ENCODE measurements at places on chromosomes 16 and 17. TPM values are rescaled to one million over a fixed set of nuclear protein-coding genes. Genes with fewer than 3 reads are reported as not detected.

MEOX1 gene
- 2.3 TPM for total RNA-seq

MYO15B gene
- total RNA-seq: 183 TPM

ZNF23 gene
- total RNA-seq: 4.4 TPM

CA10 gene
- total RNA-seq: 0.26 TPM

DNA sequence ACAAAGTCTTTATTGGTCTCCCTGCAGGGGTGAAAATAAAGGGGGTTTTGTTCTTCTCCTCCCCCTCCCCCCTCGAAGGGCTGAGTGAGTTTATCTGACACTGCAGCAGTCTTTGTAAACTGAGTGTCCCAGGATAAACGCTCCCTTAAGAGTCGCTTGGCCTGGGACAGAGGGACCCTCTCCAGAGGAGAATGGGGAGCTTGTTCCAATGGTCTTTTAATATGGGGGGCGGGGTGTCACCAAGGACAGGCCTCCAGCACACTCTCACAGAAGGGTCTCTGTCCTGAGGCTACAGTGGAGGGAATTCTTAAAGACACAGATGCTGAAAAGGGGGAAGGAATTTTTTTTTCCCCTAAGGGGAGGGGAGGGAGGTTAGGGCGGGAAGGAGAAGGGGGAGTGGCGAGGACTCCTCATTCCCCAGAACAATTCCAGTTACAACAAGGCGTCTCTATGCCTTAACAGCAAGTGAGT, 455.5 kb downstream of the SOX9 start:
- no peaks in the 10 kb centered on the region for H3K36me3 ChIP-seq
- peaks cover 48% of the 10 kb centered on the region for H3K4me1 ChIP-seq
- H3K27me3 ChIP-seq: no peaks in the 10 kb centered on the region
- no peak overlapping the region for H3K27ac ChIP-seq
- no peak for DNase-seq
- no peak overlapping the region for H3K4me3 ChIP-seq

DNA sequence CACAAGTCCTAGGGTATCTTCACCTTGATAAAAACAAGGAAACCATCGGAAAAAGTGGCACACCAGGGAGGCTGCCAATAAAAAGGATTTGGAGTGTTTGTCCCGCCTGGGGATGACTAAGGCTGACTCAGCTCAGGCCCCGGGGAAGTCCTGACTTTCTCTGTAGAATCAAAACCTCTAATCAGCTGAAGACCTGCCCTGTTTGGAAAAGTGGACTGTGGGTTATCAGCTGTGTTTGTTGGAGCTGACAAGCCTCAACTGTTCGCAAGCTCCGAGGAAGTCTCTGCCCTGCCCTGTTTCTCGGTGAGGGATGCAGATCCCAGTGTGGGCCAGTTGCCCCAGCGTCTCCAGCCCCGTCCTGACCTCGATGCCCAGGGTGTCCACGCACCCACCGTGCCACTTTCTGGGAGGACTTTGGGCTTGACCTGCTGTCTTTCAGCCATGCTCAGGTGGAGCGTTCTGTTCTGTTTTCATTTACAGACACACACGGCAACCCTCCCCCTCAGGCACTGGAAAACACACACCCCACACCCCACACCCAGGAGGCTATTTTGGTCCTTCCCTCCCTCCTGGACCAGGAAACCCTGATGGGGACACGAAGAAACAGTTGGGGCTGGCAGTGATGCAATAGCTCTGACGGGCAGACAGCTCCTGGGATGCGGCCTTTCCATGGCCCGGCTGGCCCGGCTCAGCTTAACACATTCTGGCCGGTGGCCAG, 27.6 kb upstream of the PITPNA start:
- peak overlapping the region; percentile 59 for H3K27ac ChIP-seq
- no peaks in the 10 kb centered on the region for H3K36me3 ChIP-seq
- no peak overlapping the region for H3K4me3 ChIP-seq
- H3K27me3 ChIP-seq: no peaks in the 10 kb centered on the region

DNA sequence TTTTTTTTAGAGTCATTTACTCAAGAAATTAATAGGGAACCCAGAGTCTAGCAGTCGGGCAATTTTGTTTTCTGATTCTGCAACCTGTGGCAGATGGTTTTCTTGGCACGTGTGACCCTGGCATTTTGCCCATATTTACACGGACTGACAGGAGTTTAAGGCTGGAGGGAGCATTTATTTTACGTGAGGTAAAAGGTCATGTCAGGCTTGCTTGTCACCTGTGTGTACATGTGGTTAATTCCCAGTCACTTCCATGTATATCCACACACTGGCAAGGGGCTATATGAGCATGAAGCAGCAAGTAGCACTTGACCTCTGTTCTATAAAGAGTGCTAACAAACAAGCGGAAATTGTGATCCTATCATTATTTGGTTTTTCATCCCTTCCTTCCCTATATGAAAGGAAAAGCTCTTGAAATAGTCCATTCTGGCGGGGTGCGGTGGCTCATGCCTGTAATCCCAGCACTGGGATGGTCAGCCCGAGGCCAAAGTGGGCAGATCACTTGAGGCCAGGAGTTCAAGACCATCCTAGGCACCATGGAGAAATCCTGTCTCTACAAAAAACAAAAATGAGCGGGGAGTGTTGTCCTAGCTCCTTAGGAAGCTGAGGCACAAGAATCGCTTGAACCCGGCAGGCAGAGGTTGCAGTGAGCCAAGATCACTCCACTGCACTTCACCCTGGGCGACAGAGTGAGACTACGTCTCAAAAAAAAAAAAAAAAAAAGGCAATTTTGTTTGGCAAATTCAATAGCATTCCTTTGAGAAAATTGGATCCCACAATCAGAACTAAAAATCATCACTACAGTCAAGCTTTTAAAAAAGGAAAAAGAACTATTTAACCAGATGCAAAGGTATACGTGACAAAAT, 2.1 kb downstream of the SPAG9 start:
- peak; percentile 96 for DNase-seq
- no peak overlapping the region for H3K4me3 ChIP-seq
- peak overlapping the region; percentile 100 for H3K27ac ChIP-seq
- peaks cover 61% of the 10 kb centered on the region for H3K4me1 ChIP-seq
- no peaks in the 10 kb centered on the region for H3K27me3 ChIP-seq

- H3K27ac ChIP-seq: no peak overlapping the region
- no peak for DNase-seq
- no peaks in the 10 kb centered on the region for H3K27me3 ChIP-seq
- no peaks in the 10 kb centered on the region for H3K4me1 ChIP-seq
- H3K4me3 ChIP-seq: no peak overlapping the region
Measured at GRCh38 chr17:79435962-79436361, 174.9 kb downstream of the RBFOX3 start.

GRCh38 chr16:68126395-68126794, 41.2 kb downstream of the NFATC3 start:
- no peaks in the 10 kb centered on the region for H3K36me3 ChIP-seq
- no peak overlapping the region for H3K27ac ChIP-seq
- H3K27me3 ChIP-seq: no peaks in the 10 kb centered on the region
- H3K4me3 ChIP-seq: no peak overlapping the region
- H3K4me1 ChIP-seq: no peaks in the 10 kb centered on the region

DNA sequence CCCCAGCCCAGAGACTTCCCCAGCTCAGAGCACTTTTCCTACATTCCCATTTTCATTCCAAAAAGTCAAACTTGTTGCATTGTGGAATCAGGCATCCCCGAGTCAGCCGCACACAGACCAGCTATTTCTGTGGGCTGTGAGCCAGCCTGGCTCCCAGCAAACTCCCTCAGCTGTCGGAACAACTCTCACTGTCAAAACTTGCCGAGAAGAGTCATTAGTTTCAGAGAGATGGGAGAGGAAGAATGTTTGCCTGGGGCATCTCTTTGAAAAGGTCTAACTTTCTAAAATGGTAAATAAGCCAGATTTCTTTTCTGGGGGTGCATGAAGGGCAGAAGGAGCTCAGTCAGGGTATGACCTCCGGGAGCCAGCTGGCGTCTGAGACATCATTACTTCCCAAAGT, 280.0 kb downstream of the TMEM114 start:
- H3K36me3 ChIP-seq: no peaks in the 10 kb centered on the region
- H3K27me3 ChIP-seq: no peaks in the 10 kb centered on the region
- no peak overlapping the region for H3K27ac ChIP-seq
- DNase-seq: no peak

GRCh38 chr17:41386227-41386626, 4.1 kb upstream of the KRT34 start:
- H3K4me3 ChIP-seq: no peak overlapping the region
- no peaks in the 10 kb centered on the region for H3K27me3 ChIP-seq
- H3K27ac ChIP-seq: no peak overlapping the region
- H3K4me1 ChIP-seq: no peaks in the 10 kb centered on the region

DNA sequence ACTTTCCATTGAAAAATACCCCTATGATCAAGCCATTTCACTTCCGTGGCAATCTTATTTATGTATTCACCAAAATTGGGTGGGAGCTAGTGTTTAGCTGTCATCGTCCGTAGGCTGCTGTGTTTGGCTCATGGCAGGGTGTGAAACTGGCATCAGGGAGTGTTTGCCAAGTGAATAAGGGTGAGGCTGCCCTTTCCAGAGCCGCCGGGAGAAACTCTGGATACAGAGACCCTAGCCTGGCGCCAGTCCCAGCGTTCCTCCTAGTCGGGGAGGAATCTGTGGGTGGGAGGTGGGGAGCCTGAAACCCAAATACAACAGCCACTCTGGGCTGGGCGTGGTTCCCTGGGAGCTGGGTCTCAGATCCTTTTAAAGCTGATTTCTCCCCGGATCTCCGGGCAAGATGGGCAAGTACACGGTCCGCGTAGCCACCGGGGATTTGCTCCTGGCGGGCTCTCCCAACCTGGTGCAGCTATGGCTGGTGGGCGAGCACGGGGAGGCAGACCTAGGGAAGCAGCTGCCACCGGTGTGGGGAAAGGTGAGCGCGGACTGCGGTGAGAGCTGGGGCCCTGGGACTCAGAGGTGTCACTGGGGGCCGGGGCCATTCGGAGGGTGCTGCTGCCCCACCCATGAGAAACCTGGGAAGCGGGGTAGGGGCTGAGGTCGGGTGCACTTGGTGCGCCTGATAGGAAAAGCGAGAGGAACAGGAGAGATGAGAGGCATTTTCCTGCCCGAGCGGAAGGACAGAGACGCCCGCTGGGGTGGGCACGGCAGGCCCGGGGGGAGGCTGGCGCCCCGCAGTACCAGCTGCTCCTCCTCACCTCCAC, 62.1 kb upstream of the TEKT1 start:
- no peak overlapping the region for H3K27ac ChIP-seq
- no peaks in the 10 kb centered on the region for H3K4me1 ChIP-seq
- DNase-seq: no peak
- H3K27me3 ChIP-seq: peaks cover 7% of the 10 kb centered on the region
- no peak overlapping the region for H3K4me3 ChIP-seq
- no peaks in the 10 kb centered on the region for H3K36me3 ChIP-seq

DNA sequence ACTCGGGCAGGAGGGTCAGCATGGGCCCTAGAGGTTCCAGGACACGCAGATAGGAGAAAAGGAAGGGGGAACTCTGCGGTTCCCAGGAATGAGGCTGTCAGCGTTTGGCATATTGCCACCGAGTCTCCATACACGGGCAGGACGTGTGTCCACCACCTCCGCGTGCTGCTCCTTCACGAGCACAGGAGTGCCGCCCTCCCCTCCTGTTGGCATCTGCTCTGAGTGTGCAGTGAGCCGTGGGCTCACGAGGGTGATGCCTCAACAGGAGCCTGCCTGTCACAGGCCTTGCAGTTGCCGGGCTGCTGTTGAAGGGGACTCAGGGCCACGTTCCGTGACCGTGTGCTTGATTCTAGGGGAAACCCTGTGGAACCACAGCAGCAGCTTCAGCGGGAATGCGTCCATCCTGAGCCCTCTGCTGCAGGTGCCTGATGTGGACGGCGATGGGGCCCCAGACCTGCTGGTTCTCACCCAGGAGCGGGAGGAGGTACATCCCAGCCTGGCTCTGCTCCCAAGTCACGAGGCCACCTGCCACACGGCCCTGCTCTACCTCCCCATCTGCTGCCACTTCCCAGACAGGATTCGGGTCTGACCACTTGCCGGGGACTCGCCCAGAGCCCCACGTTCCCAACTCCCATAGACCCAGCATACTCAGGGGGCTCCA, 14.6 kb downstream of the RGS11 start:
- no peaks in the 10 kb centered on the region for H3K27me3 ChIP-seq
- H3K27ac ChIP-seq: no peak overlapping the region
- peaks cover 12% of the 10 kb centered on the region for H3K36me3 ChIP-seq
- peak; percentile 65 for DNase-seq
- H3K4me1 ChIP-seq: peaks cover 9% of the 10 kb centered on the region

GRCh38 chr17:44384281-44384822, 5.1 kb downstream of the ITGA2B start:
- H3K4me1 ChIP-seq: peaks cover 17% of the 10 kb centered on the region
- H3K27me3 ChIP-seq: no peaks in the 10 kb centered on the region
- no peak for DNase-seq
- H3K4me3 ChIP-seq: no peak overlapping the region
- no peak overlapping the region for H3K27ac ChIP-seq
- H3K36me3 ChIP-seq: no peaks in the 10 kb centered on the region

Data from body of pancreas (tissue), 4 donors.